ENCODE measurements at places on chromosomes 2 and 18.
A peak's percentile ranks its signal among the peaks of the same experiment; 100 is the strongest.

DNA sequence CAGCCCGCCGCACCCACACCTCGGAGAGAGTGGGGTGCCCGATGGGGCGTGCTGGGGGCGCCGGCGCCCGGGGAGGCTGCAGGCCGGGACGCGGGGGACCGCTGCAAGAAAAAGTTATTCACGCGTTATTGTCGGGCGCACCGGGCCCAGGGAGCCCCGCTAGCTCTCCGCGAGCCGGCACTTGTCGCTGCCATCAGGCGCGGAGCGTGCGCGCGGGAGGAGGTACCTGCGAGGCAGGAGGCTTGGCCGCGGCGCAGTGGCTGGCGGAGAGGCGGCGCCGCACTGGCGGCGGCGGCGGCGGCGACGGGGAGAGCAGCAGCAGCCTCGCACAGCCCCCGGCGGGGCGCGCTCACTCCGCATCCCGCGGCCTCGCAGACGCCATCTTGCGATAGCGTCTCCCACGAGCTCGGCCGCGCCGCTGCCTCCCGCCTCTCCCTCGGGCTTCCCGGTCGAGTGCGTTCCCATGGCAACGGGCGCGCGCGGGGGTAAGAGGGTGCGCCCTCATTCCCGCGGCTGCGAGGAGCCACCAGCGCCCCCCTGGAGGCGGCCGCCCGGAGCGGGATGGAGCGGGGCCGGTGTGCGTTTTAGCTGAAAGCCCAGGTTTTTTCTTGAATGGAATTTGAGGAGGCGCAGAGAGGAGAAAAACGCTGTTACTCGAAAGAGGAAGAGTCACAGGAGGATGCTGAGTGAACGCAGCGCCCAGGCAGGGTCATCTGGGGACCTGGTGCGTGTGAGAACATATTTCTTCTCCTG, at the start of gene CHN1:
Gene CHN1 (minus strand): TSS at position 402 of the 753 bp plus-strand sequence. CDS start 469 bp downstream, outside the sequence.
- peak; percentile 22 for DNase-seq

GRCh38 chr18:21841570-21841969, 101.0 kb downstream of the MIB1 start:
- DNase-seq: no peak

DNA sequence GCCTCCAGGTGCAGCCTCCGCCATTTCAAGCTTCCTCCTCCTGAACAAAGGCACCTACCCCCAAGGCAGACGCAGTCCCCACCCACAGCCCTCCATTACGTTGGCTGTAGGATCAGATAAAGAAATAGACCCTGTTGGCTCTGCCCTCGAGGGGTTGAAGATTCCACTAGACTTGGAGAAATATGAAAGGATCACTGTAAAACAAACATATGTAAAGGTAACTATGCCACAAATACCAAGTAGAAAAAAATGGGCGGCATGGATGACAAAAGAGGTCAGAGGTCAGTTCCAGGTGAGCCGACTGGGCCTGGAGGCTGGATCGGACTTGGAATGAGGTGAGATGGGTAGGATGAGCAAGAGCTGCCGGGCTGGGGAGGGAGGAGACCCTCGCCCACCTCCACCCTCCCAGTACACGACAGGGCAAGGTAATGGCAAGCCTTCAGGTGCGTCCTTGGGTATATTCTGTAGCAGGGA, 84.8 kb upstream of the POMC start:
- DNase-seq: no peak

- DNase-seq: peak; percentile 43
Measured at GRCh38 chr2:190563109-190563508, 28.6 kb upstream of the NEMP2 start.

GRCh38 chr18:51953521-51953920, 386.5 kb upstream of the DCC start:
- DNase-seq: no peak

DNA sequence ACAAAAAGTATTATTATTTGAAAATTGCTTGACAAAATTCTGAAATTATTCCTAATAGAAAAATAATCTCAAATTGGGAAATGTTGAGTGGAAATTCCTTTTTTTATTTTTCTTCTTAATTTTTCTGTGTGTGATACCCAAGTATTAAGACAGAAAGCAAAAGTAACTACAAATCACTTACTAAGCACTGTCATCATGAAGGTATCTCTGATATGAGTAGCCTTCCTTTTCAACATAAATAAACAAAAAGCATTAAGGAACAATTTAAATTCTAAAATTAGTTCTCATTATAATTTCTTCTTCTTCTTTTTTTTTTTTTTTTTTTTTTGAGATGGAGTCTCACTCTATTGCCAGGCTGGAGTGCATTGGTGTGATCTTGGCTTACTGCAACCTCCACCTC, 174.2 kb upstream of the RBMS1 start:
- no peak for DNase-seq

DNA sequence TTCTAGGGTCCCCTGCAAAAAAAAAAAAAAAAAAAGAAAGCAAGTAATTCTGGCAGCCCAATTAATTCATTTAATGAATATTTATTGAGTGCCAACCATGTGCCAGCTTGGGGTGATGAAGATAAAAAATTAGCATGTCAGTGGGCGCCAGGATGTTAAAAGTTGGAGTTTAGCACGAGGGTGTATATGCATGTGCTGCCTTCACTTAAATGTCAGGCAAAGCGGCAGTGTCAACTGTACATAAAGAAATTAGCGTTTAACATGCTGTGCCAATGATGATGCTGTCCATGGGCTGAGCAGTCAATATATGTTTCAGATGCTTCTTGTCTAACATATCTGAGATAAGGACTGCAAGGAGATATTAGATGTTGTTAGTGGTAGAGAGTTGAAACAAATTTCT, 49.5 kb downstream of the ASAP2 start:
- no peak for DNase-seq

GRCh38 chr18:1302861-1303260, 398.2 kb downstream of the ADCYAP1 start:
- DNase-seq: no peak
